ENCODE measurements at places on chromosomes 3 and 15. TPM values are rescaled to one million over a fixed set of nuclear protein-coding genes. Genes with fewer than 3 reads are reported as not detected.

PRRT3 gene
- total RNA-seq: 0.44 TPM

DNA sequence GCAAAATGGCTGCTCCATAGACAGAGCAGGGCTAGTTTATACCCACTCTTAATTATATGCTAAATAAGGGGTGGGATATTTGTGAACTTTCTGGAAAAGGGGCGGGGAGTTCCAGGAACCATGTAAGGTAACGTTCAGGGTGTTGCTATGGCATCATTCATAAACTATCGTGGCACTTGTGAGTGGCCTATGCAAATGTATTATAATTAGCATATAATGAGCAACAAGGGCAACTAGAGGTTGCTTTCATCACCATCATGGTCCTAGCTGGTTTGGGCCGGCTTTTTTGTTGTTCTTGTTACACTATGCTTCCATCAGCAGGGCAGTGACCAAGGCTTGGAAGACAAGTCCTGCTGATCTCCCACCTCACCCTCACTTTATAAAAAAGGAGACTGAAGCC is 43.2 kb upstream of the FGD5 start:
- no peak for DNase-seq
- H3K4me3 ChIP-seq: no peak overlapping the region
- H3K4me1 ChIP-seq: no peaks in the 10 kb centered on the region
- no peaks in the 10 kb centered on the region for H3K36me3 ChIP-seq
- H3K27me3 ChIP-seq: peaks cover 3% of the 10 kb centered on the region

- H3K36me3 ChIP-seq: no peaks in the 10 kb centered on the region
- no peaks in the 10 kb centered on the region for H3K27me3 ChIP-seq
- DNase-seq: no peak
- no peak overlapping the region for H3K4me3 ChIP-seq
- H3K27ac ChIP-seq: no peak overlapping the region
These were observed 372.1 kb upstream of the ARHGEF26 start for GRCh38 chr3:153749070-153749610.

OR5K2 gene
- total RNA-seq: not detected

GRCh38 chr3:17949101-17949500 is 206.7 kb upstream of the TBC1D5 start:
- no peak for DNase-seq
- no peak overlapping the region for H3K27ac ChIP-seq
- H3K27me3 ChIP-seq: no peaks in the 10 kb centered on the region
- no peak overlapping the region for H3K4me3 ChIP-seq
- H3K36me3 ChIP-seq: no peaks in the 10 kb centered on the region

SPRED1 gene
- 9.4 TPM for total RNA-seq

DNA sequence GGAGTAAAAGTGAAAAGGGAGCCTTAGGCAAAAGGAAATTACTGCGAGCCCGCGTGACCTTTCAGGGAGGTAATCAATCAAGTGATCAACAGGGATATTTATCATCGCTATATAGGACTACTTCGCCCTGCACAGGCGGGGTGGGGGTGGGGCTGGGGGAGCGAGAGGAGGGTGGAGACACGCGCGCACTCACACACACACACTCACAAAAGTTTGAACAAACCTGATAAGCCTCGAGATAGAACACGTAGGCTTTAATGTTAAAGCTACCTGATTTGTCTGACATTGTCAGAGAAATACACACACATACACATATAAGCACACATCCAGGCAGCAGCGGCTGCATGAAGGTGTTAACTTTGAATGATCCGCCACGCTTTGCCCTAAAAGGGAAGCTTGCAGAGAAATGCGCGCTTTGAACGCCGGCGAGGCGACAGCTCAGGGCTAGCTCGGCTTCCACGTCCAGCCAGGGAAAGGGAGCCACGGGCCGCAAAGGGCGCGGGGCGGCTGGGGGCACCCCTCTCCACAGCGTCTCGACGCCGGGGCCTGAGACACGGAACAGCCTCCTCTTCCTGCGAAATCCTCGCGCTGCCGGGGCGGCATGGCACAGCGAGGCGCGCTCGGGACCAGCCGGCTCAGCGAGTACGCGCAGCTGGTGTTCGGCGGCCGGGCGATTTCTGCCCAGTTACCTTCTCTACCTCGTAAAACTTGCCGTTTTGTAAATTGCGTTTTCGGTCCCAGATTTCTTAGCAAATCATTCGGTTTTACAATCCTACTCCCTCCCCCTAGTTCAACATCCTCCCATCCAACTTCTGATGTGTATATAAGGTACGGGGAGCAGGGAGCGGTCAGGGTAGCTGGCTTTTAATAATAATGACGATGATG is 4.8 kb upstream of the MECOM start:
- peaks cover 22% of the 10 kb centered on the region for H3K4me1 ChIP-seq
- H3K4me3 ChIP-seq: peak overlapping the region; percentile 22
- H3K36me3 ChIP-seq: no peaks in the 10 kb centered on the region
- peaks cover 65% of the 10 kb centered on the region for H3K27me3 ChIP-seq
- no peak for DNase-seq

BHLHE40 gene
- 2.6 TPM for total RNA-seq

- peaks cover 14% of the 10 kb centered on the region for H3K4me1 ChIP-seq
- H3K27ac ChIP-seq: no peak overlapping the region
- H3K4me3 ChIP-seq: no peak overlapping the region
- peaks cover 47% of the 10 kb centered on the region for H3K36me3 ChIP-seq
- no peaks in the 10 kb centered on the region for H3K27me3 ChIP-seq
These were observed 27.0 kb downstream of the PLXNB1 start for GRCh38 chr3:48402907-48403306.

GRCh38 chr3:134643150-134643675 is 7.6 kb downstream of the KY start:
- no peak overlapping the region for H3K27ac ChIP-seq
- no peak overlapping the region for H3K4me3 ChIP-seq

BTLA gene
- total RNA-seq: not detected

DNA sequence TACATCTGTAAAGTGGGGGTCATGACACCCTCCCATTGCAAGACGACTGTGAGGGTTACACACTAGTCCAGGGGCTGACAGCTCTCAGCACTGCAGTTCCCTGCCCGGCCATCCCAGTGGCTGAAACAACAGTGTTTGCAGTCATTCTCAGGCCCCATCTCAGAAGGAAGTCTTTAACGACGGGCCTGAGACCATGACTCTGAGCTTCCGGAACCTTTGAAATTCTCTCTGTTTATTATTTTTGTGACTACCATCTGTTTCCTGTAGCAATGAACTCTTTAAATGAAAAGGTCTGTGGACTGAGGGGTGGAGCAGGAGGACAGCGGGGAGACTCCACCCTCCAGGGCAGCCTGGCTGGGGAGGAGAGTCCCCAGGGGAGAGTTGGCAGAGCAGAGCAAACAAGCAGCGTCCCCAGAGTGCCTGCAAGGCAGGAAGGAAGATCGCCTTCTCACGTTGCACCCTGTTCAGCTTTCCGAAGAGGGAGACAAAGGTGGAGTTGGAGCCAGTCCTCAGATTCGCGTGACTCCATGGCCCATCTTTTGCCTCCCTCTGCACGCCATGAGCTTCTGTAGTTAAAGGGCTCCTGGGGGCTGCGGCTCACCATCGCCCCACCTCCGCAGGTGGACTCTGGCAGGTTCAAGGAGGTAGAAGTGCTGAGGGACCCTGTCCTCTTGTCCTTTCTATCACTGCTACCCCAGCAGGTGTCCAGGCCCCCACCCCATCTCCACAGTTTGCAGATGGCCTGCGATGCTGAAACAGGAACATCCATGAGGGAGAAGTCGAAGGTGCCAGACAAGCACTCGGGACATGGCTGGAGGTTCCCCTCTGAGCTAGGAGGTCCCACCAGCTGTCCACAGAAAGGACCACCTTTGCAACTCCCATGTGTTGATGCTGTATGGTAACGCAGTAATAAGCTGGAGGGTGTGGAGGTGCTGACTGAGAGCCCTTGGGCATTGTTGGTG is 525.8 kb upstream of the PROK2 start:
- H3K4me3 ChIP-seq: no peak overlapping the region
- no peak overlapping the region for H3K27ac ChIP-seq
- H3K4me1 ChIP-seq: peaks cover 14% of the 10 kb centered on the region
- peak; percentile 16 for DNase-seq
- H3K36me3 ChIP-seq: no peaks in the 10 kb centered on the region

DNA sequence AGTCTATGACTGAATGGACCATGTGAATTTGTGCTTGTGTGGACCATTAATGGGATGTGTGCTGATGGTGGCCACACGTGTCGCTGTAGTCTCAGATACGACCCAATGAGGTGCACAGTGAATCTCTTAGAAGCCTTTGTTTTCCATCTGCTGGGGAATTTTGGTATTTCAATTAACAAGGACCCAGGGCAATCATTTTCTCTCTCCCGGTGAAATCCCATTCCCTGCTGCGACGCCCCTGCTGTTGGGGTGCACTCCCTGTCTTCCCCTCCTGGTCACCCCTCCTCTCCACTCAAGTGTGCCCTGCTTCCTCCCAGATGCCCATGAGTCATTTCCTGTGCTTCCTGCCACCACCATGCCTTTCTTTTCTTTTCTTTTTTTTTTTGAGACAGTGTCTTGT is 32.7 kb downstream of the EBLN2 start:
- H3K36me3 ChIP-seq: no peaks in the 10 kb centered on the region
- no peaks in the 10 kb centered on the region for H3K4me1 ChIP-seq

Measured in HepG2 (cell line).